ENCODE measurements at places on chromosomes 3 and 15.
A peak's percentile ranks its signal among the peaks of the same experiment; 100 is the strongest.

- no peak for DNase-seq
Measured at GRCh38 chr3:194489736-194490612, 3.2 kb upstream of the ATP13A3 start.

DNA sequence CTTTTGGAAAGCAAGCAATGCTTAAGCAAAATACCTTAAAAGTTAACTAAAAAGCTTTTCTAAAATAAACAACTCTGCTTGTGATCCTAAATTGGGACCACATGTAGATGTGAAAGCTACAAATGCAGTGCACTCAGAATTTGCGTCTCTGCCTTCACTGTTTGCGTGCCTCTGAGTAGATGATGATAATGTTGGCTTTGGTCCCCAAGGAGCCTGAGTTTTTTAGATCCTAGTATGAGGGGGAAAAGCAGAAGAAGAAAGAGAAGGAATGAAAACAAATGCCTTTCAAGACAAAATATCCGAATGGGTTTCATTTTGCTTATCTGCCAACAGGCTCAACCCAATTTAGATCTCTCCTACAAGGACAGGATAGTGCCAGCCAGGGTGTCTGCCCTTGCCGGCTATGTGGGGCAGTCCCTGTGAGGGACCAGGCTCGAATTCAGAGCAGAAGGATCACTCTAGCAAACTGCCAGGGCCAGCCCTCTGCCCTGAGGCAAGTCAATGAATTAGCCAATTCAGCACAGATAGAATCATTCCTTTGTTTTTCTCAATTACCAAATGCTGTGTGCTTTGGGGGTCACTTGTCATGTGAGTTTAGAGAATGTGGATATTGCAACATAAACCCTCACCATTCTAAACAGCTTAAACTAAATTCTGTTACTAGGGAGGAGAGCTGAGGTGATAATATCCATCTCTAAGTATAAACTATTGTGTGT is 28.5 kb downstream of the SCG5 start:
- peak; percentile 26 for DNase-seq

GRCh38 chr3:151864423-151865101 is 8.9 kb upstream of the SUCNR1 start:
- DNase-seq: no peak

DNA sequence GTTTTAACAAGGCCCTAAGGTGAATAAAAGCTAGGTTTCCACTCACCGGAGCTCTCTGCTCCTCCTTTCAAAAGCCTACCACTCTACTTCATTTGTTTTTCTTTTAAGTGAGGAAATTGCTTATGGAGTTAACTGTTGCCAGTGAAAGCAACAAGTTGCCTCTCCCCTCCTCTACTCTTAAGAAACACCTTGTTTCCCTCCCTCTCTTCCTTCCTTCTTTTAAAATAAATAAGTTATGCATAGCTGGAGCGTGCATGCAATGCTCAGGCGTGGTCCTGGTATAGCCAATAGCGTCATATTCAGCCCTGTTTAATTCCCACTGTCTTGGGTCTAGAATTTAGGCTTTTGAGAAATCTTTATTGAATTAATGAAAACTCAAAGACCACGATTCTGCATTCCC is 101.1 kb upstream of the IGF1R start:
- DNase-seq: no peak

- DNase-seq: no peak
Measured at GRCh38 chr15:63990454-63990853, 55.8 kb downstream of the DAPK2 start.

DNA sequence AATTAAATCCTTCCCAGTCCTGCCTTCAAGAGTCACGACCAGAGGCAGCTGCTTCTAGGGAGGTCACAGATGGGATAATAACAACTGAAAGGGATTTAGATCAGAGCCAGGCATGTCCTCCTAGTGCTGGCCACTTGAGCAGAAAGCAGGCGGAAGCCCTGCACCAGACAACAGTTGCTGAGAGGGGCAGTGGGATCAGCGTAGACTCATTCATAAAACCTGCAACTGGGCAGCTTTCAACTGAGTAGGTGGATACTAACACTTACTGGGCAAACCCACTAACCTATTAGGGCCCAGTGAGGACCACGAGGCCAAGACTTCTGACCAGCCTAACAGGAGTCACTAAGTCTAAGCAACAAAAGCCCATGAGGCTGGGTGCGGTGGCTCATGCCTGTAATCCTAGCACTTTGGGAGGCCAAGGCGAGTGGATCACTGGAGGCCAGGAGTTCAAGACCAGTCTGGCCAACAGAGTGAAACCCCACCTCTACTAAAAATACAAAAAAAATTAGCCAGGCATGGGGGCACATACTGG is 67.0 kb downstream of the DAPK2 start:
- no peak for DNase-seq

DNA sequence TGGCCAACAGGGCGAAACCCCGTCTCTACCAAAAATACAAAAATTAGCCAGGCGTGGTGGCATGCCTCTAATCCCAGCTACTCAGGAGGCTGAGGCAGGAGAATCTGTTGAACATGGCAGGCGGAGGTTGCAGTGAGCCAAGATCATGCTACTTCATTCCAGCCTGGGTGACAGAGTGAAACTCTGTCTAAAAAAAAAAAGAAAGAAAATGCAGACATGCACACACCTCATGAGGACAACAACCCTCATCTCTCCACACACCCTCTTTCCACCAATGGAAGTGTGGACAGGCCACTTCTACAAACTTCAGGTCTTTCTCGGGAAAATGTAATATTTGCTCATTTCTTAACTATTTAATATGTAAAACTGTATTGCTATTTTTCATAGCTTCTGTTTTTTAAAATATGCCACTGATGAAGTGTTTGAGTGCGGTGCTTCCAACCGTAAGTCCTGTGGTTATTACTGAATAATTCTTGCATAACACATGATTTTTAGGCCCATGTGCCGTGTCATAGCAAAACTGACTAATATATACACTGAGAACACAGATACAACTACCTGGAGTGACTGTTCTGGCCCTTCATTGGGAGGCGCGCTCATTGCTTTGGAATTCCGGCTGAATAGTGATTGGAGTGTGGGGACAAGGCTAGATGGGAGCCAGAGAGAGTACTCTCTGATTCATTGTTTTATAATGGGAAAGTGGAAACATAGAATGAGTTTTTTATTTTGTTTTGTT is 23.1 kb downstream of the LRRC31 start:
- DNase-seq: no peak

- no peak for DNase-seq
Measured at GRCh38 chr3:151203051-151203420, at the start of gene GPR171. Gene GPR171, minus strand, starts transcription at chr3:151203216. Its CDS starts 3,830 bp downstream, at chr3:151199386.

DNA sequence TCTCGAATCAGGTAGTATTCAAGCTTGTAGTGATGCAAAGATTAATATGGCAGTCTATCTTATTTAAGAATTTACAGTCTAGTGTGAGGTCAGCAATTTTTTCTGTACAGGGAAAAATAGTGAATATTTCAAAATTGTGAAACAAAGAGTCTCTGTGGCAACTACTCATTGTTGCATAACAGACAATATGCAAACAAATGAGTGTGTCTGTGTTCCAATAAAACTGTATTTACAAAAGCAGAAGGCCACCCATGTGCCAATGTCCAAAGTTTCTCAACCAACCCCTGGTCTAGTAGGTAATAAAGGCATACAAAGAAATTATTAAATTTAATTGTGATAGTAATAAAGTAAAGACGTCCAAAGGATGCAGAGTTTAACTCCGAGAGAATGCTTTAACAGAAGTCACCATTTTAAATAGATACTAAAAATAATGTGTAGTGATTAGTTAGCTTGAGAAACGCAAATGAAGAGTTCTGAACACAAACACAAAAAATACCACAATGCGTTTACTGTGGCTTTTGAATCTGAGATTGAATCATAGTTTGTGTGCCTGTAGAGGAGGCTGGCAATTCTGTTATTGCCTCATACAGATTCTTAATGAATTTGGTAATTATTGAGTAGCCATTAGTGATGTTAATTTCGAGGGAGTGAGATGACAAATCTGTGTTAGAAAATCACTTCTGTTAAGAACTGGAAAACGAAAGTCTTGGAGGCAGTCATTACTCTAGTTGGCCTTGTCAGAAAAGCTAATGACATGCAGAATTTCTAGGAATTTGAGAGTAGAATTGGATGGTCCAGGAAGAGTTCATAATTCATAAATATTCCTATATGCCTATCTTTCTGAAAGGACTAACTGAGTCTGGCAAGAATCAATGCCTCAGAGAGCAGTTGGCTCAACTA is 48.7 kb downstream of the CADM2 start:
- DNase-seq: no peak

- DNase-seq: peak; percentile 44
Measured at GRCh38 chr3:184808021-184808420, 3.9 kb upstream of the VPS8 start.

- DNase-seq: no peak
Measured at GRCh38 chr3:62669161-62669560, 206.1 kb downstream of the CADPS start.

DNA sequence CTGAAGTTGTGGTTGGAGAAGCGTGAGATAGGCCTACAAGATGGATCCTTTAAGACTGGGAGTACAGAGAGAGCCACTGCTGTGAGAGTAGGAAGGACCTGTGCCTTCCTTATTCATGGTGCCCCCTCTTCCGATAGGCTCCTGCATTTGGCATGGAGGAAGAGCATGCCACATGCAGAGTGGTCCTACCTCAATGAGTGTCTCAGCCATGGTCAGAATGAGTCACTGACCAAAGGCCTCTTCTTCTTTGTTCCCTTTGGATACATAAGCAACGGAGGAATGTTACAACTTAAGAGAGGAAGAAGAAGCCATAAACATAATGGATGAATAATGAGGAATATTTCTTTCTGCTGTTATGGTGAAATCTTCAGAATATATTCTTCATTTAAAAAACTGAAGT is 681.2 kb upstream of the GRM7 start:
- no peak for DNase-seq

DNA sequence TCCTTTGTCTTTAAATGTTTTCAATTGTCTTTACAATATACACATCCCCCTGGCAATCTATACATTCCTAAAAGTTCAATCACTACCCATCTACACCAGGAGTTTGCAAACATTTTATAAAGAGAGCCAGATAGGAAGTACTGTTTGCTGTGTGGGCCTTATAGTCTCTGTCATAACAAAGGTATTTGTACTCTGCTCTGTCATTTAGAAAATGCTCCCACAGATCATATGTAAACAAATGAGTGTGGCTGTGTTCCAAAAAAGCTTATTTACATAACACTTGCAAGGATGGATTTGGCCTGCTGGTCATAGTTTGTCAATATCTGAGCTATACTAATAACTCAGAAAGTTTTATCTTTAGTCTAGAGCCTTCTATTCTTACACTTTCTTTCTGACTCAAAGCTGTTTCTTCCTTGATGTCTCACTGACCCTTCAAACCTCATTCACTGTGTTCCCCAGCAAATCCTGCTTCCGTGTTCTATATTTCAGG is 511.9 kb downstream of the GBE1 start:
- no peak for DNase-seq

DNA sequence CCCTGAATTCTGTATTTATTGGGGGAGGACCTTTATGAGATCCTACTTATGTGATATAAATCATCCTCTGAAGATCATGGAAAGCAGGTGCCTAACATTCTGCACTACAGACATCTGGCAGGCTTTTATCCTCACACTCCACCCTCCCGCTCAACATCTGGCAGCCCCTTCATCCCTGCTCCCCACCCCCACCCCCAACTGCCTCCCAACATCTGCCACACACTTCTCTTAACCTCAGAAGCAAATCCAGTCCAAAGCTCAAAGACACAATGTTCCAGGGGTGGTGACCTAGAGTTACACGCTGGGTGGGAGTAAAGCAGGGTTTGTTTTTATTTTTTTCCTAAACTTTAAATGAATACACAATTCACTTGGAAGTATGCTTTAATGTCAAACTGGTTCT is 184.5 kb upstream of the ATP11B start:
- DNase-seq: no peak

DNA sequence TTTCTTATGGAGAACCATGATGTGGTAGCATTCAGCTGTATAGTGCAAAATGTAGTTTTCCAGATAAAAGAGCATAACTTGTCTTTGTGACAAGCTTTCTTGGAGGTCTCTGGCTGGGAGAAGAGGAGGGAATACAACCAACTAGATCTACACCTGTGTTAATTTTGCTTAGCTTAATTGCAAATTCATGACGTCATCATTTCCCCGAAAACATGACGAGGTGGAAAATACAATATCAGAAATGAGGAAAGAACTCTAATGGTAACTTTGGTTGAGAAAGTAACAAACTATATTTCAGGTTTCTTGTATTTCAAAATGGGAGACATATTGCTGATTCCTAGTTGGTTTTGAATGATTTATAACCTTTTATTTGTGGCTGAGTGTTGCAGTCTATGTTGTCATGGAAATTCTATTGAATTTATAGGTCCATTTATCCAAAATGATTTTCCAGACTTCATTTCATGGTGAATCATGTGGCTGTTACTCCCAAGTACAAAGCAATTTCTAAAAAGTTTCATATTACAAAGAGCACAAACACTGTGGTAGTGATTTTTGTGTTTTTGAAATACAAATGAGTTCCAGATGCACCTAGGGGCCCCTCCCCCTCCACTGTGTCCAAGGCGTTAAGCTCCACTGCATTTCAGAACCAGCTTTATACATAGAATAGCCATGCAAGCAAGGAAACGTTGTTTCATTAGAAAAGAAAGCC is 307.2 kb downstream of the FEZF2 start:
- DNase-seq: no peak

DNA sequence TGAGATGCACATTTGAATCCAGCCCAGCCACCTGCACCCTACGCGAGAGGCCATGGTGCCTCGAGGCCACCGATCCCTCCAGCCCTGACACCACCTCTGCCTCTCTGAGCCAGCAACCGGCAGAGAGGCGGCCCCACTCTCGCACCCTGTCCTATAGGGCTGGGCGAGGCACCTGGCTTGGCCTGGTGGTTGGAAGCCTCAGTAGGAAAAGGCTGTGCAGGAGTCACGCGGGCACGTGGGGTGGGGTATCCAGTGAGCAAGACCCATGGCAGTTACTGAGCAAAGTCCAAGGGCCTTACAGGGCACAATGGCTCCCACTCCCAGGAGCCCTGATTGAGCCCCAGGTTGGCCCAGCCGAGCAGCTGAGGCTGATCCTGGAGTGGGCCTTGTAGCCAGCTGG is 12.4 kb upstream of the DUSP7 start:
- DNase-seq: no peak

GRCh38 chr3:52801839-52802238 is 7.2 kb downstream of the ITIH3 start:
- no peak for DNase-seq

DNA sequence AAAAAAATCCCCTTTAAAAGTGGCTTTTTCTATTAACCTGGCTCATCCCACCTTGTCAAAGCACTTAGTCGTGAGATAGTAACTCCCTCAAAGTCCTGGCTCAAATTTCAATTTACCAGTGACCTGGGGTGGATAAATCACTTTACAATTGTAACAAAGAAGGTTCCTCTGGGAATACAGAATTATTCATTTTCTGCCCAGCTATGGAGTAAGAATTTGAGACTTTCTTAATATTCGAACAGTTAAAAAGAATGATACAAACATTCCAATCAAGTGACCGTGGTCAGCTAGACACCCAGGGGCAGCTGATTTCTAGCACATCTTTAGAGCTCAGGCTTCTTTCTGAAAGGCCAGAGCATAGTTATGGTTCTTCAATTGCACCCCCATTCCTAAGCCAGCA is 291.0 kb upstream of the TGFBR2 start:
- no peak for DNase-seq

DNA sequence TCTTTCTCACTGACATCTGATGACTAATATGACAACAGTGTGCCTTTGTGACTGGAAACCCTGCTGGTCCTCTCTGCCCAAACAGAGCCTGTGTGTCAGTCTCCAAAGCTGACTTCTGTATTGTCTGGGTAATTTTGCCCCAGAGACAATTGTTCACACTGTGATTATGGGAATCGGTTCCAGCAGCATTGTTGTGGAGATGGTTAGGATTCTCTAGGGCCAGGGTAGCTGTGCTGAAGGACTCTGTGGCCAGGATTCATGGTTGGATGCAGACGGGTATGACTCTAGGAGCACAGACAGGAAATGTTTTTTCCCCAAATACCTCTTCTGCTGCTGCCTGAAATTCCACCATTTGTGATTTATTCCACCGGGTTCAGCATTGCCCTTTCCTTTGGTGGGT is 57.5 kb upstream of the ITGA11 start:
- no peak for DNase-seq

Data from iPS-NIHi11 (cell line).